ENCODE measurements at places on chromosomes 16 and 17.
A peak's percentile ranks its signal among the peaks of the same experiment; 100 is the strongest.

DNA sequence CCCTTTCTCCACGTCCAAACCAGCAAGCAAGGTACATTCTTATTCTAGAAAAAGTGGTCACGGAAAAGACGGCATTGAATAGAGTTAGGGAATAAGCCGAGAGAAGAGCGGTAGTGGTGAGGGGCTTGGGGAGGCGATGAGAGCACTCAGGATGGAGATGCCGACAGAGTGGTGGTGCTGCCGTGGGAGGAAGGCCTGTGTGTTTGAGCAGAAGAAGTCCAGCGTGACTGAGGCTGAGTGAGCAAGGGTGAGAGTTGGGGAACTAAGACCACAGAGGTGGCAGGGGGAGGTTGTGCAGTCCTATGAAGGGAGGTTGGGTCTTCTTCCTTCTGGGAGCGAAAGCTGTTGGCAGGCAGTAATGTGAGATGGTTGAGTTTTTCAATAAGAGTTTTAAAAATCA is 252.3 kb downstream of the ABCC12 start:
- DNase-seq: no peak

- no peak for DNase-seq
Measured at GRCh38 chr17:78407387-78408000, 29.0 kb downstream of the PGS1 start.

- DNase-seq: no peak
Measured at GRCh38 chr16:46889942-46890300, 5.8 kb downstream of the GPT2 start.

DNA sequence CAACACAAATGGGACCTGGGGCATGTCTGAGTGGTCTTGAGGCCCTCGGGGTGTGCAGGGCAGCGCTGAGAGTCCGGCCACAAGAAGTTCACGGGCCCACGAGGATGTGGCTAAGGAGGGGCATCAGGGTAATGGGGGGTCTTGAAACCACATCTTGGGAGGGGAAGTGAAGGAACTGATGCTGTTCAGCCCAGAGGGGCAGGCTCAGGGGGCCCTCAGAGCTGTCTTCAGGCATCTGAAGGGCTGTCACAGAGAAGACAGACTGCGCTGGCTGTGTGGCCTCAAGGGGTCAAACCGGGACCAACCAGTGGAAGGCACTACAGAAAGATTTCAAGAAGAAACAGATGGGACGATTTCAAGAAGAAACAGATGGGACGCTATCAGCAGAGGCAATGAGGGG is 45.1 kb downstream of the ZNF423 start:
- no peak for DNase-seq

DNA sequence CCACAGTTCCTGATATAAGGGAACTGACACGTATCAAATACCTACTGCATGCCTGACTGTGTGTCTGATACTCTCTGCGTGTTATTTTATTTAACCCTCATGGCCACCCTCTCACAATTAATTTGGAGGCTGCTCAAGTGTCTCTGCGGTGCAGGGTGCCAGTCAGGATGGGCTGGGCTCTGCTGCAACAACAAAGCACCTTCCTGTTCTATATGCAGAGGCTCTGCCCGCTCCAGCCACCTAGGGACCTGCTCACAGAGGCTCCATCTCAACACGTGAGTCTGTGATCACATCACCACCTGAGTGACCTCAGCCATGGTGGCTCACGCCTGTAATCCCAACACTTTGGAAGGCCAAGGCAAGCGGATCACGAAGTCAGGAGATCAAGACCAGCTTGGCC is 87.1 kb downstream of the SLC39A11 start:
- DNase-seq: no peak

DNA sequence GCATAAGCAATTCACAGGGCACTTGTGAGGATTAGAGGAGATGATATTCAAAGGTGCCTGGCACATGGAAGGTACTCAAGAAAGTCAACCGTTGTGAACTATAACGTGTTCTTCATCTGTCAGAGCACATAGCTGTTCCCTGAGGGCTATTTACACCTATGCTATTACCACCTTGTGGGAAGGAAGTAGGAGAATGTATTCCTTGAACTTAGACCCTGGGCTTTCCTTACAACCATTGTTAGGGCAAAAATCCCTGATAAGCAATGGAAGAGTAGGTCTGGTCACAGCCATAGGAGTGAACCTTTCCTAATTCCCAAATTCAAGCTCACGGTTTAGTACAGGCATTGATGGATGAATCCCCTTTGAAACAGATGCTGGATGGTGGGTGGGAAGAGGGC is 188.6 kb downstream of the HAPSTR1 start:
- no peak for DNase-seq

DNA sequence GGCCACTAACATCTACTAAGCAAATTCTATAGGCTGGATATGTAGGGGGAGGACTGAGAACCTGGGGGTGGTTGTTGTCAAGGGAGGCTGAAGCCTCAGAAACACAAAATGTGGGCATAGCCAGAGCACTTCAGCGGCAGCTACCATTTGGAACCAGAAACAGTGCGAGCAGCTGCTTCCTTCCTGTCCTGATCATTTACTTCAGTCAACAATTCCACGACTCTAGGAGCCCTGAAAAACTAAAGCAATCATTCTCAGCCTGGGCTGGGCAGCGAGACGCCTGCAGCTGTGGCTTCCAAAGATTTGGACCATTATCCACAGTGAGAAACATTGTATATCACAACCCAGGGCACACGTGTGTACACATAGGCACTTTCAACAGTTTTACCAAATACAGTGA is 93.9 kb upstream of the WSCD1 start:
- DNase-seq: no peak

DNA sequence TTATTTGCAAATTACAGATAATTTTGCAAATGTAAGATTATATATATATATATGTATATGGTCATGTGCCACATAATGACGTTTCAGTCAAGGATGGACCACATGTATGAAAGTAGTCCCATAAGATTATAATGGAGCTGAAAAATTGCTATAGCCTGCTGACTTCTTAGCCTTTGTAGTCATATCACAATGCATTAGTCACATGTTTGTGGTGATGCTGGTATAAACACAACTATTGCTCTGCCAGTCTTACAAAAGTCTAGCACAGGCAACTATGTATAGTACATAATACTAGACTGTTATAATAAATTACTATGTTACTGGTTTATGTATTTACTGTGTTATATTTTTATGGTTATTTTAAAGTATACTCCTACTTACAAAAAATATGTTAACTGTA is 444.3 kb downstream of the KCNJ2 start:
- DNase-seq: peak; percentile 24

- peak; percentile 59 for DNase-seq
Measured at GRCh38 chr17:20189979-20190378, 180.8 kb downstream of the SPECC1 start.

GRCh38 chr16:57999366-57999970 is 1.0 kb downstream of the ZNF319 start:
- peak; percentile 57 for DNase-seq

DNA sequence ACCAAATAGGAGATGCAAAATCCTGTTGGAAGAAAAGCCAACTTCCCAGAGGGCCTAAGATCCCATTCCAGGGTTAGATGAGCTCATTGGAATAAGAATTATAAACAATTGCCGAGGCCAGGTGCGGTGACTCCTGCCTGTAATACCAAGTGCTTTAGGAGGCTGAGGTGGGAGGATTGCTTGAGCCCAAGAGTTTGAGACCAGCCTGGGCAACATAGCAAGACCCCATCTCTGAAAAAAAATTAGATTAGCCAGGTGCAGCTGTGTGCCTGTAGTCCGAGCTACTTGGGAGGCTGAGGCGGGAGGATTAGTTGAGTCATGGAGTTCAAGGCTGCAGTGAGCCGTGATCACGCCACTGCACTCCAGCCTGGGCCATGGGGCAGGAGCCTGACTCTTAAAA is 17.8 kb upstream of the SDR42E2 start:
- DNase-seq: no peak

DNA sequence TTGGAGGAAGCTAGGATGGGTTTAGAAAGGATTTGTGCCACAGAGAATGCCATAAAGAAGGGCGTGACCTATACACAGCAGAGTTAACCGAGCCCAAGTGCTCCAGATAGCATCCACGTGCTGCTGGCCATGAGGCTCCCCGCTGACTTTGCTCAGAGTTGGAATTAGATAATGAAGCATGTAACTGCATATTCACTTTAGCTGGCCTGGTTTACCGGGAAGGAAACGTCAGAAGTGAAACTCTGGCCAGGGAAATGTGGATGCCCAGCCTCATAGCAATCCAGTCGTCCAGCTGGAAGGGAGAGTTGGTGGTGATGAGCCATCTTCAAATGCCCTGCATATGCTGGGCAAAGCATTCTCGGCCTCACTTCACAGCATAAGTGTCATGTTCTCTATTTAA is 6.1 kb downstream of the KRT35 start:
- DNase-seq: no peak
